GM18507 (cell line): ENCODE measurements at places on chromosomes 2 and 18.

DNA sequence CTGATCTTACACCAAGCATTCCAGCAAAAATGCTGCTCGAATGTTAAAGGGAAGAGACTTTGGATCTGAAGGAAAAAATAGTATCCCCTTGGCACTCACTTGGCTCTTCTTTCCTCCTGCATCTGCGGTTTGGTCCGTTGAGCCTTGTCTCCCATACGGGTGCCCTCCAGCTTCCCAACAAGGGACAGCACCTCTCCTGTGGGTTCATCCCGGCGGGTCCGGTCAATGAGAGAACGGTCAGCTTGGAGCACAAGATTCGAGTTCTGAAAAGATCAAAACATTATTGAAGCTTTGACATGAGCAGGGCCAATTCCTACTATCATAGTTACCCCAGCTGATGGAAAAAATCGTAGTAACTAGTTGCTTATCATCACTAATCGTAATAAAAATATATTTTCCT is 740 bp downstream of the SNRNP200 start:
- no peak for DNase-seq

- no peak for DNase-seq
Observed at GRCh38 chr2:55418072-55418471, 1.6 kb downstream of the CCDC88A start.

DNA sequence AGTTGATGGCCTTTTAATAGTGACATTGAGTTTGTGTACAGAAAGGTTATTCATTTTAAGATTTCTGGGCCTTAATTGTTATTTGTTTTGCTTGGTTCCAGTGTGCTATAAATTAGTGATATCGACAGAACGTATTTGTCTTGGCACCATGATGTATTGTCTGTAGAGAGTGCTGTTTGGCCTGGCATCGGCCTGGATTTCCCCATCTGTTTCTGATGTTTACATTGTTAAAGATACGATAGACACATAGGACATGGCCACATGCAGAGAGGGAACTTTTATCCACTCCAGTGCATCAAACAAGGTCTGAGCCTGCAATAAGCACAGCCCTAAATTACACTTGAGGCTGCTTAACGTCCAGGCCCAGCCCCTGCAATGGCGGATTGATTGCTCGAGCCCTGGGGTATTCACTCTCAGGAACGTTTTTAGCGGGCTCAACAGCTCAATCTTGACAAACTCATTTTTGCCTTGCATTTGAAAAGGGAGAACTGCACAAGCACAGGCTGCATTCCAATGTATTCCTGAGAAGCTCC is 144.7 kb downstream of the SLC4A3 start:
- no peak for DNase-seq

- no peak for DNase-seq
Observed at GRCh38 chr2:88006912-88007439, 9.4 kb downstream of the RNU2-63P start.

DNA sequence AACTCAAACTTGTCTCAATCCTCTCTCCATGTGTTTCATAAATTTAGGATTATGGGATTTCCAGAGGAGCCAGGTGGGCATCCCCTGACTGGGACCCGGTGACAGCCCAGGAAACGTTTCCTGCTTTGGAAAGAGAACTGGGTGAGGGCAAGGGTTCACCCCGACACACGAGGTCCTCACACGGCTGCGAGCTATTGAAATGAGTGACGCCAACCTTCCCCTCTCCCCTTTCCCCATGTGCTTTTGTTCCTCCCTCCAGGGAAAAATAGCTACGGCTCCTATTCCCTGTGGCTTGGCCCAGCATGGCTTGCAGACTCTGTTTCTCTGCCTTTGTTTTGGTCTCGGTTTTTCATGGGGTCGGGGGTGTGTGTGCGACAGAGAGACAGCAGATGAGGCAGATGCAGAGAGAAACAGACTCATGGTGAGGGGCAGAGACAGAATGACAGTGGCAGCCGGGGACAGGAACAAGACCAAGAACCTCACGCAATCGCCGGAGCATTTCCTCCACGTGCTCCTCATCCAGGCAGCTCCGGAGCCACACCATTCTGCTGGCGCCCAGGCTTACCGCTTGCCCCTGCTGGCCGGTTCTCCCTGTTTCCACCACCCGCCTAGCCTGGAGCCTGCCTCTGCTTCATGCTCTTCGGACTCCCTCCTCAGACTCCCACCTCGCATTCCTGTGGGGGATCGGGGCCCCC is 238.5 kb downstream of the DYSF start:
- no peak for DNase-seq

DNA sequence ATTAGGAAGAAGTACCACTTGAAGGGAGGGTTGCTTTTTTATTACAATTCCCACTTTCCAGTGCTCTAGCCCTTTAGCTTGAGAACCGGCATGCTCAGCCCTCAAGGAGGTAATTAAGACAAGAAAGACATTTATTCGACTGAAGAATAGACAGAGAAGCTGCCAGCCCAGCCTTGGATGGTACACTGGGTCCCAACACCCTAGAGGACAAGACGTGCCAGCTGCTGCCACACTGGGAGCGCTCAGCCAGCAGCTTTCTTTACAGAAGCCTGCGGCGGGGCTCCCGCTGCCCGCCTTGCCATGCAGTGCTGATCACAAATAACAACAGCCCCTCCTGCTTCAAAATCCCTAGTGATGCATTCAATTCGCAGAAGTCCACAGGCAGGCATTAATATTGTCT is 746.3 kb upstream of the RAB6C start:
- DNase-seq = no peak

GRCh38 chr2:160028431-160029269 is 33.8 kb downstream of the PLA2R1 start:
- no peak for DNase-seq

- DNase-seq = no peak
Observed at GRCh38 chr2:177090967-177091366, 121.6 kb upstream of the HNRNPA3 start.

DNA sequence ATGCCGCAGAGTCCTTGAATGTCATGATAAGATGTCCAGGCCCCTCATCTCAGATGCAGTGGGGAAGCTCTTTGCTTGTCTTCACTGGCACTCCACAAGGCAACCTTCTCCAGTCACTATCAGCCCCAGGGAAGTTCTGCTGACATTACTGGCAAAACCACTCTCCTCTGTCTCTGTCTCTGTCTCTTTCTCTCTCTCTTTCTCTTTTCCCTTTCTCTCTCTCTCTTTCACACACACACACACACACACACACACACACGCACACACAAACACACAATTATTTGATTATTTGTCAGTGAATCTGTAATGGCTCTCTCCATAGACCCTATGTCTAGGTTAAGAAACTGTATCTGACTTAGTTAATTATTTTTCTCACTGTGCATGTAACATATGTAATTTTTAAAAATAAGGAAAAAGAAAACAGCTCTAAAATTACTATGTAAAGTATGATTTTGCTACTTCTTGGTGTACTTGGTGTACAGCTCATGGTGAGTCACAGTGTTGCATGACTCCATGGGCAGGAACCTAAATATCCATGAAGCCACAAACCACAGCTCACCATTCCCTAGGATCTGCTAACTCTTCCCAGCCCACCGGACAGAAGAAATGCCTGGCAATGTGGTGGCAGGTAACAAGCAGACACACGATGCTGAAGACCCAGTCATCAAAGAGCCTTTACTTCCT is 594.9 kb upstream of the ID2 start:
- no peak for DNase-seq

GRCh38 chr2:206275312-206276055 is 1.0 kb downstream of the ZDBF2 start:
- no peak for DNase-seq

DNA sequence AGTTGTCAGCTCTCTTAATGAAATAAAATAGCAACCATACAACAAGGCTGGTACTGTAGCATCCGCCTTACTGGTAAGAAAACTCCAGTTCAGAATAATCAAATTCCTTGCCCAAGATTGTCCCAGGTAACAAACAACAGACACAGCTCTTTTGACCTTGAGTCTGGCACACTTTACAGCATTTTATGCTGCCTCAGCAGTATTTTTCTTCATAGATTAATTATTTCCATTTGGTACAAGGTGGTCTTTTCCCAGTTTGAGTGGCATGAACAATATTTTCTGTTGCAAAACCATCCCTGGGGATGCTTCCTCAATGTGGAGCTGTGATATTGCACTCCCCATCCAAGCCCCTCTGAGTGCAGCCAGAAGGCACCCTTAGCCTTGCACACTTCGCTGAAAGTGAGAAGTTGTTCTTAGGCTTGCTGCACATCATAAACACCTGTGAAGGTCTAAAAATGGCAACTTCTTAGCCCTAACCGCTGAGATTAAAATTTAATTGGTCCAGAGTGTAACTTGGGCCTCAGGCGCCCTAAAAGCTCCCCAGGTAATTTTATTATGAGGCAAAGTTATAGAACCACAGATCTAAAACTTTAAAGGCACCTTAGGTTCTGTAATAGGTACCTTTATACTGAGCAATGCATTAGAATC is 523.3 kb downstream of the CMPK2 start:
- DNase-seq = no peak

DNA sequence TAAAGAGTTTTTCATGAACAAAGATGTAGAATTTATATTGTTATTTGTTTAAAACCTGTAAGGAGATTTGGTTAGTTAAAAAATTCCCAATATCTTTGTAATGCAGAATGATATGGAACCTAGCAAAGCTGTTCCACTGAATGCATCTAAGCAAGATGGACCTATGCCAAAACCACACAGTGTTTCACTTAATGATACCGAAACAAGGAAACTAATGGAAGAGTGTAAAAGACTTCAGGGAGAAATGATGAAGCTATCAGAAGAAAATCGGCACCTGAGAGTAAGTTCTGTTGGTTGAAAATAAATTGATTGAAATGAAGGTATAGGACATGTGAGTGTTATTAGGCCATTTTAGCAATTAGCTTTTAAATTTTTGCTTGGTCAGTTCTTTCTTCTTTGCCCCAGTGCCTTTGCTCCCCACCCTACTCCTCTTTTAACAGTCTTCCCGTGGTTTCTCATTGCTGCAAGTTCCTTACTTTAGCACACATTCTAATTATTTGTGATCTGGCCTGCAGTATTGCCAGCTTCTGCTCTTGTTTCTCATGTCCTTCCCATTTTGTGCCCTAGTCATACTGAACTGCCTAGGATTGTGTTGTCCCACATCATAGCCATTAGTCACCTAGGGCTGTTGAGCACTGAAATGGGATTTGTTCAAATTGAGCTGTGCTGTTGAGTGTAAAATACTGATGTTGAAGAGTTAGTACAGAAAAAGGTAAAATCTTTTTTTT is 36.6 kb downstream of the VAPA start:
- DNase-seq = no peak

DNA sequence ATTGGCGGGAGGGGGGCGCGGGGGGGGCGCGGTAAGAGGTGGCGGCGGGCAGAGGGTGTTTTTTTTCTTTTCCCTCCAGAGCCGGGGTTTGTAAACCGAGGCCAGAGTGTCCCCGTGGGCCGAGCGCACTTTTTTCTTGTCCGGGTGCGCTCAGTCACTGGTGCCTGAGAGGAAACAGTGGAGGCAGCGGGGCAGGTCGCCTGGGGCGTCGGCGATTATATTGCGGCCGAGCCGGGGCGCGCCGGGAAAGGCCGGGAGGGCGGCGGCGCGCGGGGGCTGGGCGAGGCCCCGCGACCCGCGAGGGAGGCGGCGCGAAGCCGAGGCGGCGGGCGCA is 275 bp downstream of the HOXD8 start:
- no peak for DNase-seq

- no peak for DNase-seq
Observed at GRCh38 chr18:71301596-71301995, 1012.8 kb downstream of the SOCS6 start.

GRCh38 chr2:216936954-216937357 is 77.1 kb upstream of the TNP1 start:
- no peak for DNase-seq

DNA sequence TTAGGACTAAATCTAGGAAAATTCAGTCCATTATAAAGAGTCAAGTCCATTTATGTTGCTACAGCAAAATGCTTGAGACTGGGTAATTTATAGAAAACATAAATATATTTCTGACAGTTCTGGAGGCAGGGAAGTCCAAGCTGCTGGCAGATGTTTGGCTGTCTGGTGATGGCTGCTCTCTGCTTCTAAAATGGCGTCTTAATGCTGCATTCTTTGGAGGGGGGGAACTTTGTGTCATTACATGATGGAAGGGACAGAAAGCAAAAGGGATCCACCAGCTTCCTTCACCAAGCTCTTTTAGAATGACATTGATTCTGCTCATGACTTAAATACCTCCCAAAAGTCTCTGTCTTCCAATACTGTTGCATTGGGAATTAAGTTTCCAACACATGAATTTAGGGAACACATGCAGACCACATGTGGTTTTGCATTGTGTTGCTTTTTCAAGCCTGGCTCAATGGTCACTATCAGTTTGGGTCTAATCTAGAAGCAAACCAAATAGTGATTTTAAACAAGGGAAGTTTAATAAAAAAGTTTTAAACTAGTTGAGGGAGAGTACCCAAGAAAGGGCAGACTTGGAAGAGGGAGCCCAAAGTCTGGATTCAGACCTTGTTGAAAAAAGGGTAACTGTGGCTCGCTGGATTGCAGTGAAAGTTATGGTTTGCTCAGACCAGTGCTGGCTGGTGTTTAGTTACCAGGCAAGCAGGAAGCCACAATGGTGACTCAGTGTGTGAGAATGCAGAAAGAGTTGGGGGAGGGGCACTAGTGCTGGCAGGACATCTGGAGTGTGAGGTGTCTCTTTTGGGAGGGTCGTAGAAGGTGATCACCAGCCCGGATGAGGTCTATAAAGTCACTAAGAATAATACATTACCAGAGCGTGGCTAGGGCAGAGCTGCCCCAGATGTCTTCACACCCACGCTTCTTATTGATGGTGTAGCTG is 30.8 kb downstream of the C18orf54 start:
- peak; percentile 38 for DNase-seq

DNA sequence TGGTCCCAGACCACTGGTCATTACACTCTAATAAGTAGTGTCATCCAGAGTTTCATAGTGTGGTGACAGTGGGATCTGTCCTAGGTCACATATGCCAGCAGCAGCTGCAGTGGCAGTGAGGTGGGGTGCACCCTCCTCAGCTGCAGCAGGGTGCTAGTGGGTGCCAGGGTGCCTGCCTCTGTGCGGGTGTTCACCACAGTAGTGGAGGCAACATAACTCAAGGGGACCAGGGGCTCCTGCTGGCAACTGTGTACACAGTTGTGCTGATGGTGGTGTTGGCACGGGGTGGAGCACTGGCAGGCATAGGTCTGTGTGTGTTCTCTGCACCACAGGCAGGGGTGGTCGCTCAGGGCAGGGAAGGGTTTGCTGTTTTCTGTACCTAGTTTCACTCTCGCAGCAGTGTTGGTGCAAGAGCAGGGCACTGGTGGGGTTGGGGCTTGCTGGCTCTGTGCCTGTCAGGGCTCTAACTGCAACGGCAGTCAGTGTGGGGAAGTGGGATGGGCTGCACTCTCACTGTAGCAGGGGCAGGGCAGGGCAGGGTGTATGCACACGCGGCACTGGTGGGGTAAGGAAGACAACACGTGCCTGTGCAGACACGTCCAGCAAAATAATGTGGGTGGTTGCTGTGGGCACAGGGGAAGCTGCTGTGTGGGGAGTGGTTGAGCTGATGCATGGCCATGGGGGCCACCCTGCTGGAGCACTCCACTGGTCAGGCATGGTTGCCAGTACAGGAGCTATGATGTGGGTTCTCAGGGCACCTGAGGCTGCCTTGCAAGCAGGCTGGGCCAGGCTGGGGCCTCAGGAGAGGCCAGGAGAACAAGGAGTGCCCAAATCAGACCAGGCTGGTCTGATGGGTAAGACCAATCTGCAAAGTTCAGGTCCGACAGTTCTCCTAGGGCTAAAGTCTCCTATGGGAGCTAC is 226.6 kb downstream of the MEIS1 start:
- DNase-seq = no peak

GRCh38 chr2:159880729-159881128 is 82.7 kb upstream of the CD302 start:
- no peak for DNase-seq

GRCh38 chr2:65421432-65421748 is 11.0 kb downstream of the SPRED2 start:
- DNase-seq = no peak
